ENCODE measurements at places on chromosomes 5 and 9.

DNA sequence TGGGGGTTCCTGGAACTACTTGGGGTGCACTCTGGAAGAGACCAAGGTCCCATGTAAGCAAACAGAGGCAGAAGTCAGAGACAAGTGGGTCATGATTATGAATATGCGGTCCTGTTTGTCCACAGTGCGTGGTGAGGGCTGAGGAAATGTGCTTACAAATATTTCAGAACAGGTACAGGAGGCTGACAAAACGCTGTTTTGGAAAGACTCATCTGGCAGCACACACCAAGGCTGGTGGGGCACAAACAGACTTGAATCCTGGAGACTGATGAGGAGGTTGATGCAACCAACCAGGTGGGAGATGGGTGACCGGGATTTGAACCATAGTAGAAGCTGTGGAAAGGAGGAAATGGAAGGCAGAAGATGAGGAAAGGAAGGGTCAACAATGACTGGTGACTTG lies 83.8 kb downstream of the ADRB2 start:
- no peak for DNase-seq

DNA sequence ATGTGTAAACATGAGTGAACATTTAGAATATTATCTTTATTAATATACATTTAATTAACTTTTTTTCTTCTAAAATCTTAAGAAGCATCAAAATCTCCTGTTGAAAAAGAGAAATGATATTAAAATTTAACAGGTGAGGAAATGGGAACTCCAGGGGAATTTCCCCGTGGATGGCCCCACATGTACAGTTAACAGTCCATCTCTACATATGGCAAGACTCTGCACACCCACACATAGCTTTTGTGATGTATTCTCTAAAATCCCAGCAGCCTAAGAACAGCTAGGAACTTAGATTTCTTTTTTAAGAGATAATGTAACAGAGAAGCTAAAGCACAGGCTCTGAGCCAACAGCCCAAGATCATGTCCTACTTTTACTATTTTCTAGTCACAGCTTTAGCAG lies 556.3 kb upstream of the RGMB start:
- no peak for DNase-seq

- DNase-seq = no peak
Measured at GRCh38 chr5:140360681-140361479, 886 bp downstream of the SLC4A9 start.

DNA sequence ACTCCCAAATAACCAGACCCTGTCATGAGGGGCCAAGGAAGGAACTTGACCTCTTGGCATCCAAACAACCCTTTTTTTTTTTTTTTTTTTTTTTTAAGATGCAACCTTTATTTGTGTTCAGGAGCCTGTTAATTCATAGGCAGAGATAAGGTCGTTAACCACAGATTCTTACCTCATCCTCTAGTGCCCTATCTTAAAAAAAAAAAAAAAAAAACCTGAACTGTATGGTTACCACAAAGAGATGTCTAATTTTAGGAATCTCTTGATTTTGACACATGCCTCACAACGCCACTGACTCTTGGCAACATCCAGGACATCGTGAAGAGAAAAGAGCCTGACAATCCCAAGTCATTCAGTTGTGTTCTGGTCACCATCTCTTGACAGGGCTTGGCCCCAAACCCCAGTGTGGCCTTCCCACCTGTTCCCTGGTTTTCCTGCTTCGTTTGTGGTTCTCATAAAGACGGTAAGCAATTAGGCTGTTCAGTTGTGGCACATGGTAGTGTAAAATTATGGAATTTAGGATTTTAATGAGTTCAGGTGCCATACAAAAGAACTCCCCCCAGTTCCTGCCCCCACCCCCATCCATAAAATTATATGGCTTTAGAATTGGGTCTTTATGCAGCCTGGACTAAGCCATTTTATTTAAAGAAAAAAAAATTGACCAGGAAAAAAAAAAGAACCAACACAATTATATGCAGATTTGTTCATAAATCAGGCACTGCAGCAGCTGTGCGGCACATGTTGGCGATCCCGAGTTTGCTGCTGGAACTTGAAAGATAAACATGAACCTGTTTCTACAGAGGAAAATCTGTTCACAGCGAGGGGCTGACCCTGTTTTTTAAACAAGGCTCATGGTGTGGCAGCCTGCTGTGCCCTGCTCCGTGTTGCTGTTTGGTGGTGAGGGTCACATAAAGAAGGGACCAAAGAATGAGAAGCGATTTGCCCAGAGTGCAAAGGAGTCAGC lies 267.8 kb upstream of the CLINT1 start:
- no peak for DNase-seq

DNA sequence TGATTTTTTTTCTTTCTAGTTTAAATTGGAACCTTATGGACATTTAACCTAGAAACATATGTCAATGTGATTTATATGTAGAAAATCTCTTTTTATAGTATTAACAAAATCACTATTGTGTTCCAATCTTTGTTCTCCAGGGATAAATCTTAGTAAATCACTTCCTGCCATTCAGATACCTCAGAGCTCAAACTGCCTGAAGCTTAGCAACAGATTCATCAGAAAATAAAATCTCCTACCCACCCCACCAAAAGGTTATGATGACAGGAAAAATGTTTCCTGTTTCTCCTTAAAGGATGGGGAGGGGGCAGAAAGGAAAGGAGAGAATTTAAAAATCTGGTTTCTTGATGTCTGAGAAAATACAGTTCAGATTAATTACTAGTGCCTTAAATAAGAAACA lies 105.0 kb upstream of the TUT7 start:
- DNase-seq = no peak

GRCh38 chr5:151148583-151148982 lies 9.0 kb downstream of the ANXA6 start:
- no peak for DNase-seq
